ENCODE measurements at places on chromosomes 1 and 21.

DNA sequence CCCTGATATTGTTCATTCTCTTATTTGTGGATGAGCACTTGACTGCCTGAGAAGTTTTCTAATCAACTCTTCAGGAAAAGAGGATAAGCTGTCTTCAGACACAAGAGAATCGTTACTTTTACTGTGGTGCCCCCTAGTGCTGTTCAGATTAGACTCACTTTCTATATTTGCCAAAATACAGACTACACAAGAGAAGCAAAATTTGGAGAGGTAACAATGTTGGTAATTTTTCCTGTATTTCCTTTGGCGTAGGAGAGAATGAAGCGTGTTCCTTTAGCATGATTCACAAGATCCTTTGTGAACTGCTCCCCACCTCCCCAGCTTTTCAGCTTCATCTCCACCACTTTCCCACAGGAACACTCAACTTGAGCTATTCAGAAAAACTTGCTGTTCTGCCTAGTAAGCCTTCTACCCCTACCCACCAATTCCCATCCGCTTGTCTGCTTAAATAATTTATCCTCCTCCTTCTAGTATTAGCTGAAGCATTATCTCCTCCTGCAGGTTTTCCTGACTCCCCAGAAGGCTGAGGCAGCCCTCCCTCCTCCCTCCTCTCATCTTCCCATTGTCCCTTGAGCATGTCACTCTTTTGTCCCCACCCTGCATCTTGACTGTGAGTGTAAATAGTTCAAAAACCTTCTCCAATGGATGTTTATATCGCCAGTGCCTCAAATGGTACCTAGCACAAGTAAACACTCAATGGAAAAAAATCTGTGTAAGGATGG, 4.5 kb downstream of the TNFSF4 start:
- no peak for DNase-seq

- no peak for DNase-seq
Observed at GRCh38 chr1:15243275-15244043, 3.6 kb upstream of the FHAD1 start.

DNA sequence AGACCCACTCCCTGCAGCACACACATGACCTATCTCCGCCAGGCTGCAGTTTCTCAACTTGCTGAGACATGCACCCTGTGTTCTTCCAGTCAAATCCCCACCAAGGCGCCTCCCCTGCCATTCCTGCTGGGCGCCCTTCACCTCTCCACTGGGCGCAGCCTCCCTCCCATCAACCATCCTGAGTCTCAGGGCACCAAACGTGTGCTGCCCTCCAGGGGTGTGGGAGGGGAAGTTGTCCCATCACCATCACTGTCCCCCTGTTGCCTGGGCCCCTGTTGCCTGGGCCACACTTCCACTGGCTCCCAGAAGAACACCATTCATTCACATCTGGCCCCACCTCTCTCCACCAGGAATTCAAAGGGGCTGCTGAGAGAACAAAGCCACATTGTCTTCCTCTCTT, 44.9 kb upstream of the EFHD2 start:
- no peak for DNase-seq

GRCh38 chr21:16211339-16212303, 481.8 kb downstream of the USP25 start:
- DNase-seq = no peak

DNA sequence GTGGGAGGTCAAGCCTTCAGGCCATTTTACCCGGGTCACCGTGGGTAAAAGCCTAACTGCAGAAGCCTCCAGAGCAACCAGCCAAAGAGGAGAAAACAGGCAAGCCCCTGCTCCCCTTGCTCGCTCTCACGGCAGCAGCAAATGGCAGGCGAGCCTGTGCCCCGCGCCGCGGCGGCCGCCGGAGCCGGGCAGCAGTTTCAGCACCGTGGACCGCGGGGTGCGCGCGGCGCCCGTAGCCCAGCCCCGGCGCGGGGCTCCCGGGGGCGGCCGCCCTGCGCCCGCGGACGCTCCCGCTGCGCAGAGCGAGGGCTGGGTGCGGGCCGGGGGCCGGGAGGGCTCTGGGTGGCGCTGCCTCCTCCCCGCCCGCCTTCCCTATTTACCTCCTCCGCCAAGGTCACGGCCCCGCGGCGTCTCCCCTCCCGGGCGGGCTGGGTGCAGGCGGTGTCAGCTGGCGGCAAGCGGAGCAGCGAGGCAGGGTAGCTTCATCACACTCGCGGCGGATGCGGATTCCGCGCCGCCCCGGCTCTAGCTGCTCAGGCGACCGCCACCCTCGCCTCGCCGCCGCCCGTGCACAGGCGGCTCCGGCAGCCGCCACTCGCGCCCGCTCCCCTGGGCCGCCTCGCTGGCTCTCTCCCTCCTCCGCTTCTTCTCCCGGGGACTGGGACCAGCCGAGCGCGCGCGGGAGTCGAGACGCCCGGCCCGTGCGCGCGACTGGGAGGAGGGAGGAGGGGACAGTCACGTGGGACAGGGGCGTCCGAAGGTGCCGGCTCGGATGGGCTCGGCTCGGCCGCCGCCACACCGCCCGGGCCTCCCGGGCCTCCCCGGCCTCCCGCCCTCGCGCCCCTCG, at the start of gene RGS7:
Gene RGS7 (minus strand): TSS at position 687 of the 847 bp plus-strand sequence.
- DNase-seq = no peak

DNA sequence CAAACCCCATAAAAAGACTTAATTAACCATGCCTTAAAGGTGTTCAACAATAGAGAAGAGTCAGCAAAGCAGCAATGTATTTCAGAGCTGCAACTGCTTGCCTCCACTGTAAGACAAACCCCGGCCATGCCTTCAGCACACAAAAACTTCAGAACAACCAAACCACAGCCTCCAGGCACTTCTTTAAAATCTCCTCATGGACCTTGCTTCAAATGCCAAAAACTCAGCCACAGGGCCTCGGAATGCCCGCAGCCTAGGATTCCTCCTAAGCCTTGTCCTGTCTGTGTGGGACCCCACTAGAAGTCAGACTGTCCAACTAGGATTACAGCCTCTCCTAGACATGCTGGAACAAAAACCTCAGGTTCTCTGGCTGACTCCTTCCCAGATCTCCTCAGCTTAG, 208.1 kb upstream of the DUSP10 start:
- DNase-seq = no peak

DNA sequence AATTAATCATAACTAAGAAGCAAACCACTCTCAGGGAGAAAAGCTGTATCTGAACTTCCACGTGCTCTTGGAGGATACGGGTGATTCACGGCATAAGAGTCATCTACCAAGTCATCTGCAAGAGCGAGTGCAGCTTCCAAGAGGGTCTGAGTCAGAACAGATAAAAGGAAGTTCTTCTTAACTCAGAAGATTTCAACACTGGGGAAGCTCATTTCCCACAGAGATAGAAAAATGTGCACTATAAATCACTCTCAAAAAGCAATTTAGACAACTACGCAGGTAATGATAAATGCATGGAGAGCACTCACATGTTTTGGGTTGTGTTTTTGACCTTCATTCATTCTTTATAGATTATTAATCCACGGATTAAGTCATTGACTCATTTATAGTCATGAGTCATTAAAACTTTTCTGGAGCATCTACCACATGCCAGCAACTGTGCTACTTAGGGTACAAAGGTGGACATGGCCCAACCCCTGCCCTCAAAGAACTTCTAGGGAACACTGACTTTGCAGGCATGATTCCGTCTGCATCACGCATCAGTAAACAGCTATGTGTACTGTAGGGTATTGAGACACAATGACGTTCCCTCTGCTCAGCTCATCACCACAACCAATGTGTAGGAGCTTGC, 20.8 kb downstream of the KCNJ15 start:
- DNase-seq = no peak

- DNase-seq = peak; percentile 47
Observed at GRCh38 chr1:24321697-24322469, 2.7 kb downstream of the GRHL3 start.

- DNase-seq = no peak
Observed at GRCh38 chr1:85195703-85196102, 5.1 kb downstream of the SYDE2 start.

DNA sequence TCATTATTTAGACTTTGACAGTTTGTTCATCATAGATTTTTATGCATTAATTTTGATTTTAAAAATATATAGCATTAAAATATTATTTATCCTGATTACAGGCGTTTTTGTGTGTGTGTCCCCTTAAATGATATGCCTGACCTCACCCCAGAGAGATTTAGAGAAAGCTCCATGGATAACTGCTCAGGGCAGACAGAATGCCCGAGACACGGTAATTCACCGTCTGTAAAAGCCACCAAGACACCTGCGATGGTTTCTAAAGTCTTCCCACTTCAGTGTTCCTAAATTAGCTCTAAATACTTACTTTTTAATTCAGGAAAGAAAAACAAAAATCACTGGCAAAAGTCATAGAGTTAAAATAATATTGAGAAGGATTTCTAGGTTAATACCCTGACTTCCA, 350.6 kb upstream of the RUNX1 start:
- DNase-seq = no peak

DNA sequence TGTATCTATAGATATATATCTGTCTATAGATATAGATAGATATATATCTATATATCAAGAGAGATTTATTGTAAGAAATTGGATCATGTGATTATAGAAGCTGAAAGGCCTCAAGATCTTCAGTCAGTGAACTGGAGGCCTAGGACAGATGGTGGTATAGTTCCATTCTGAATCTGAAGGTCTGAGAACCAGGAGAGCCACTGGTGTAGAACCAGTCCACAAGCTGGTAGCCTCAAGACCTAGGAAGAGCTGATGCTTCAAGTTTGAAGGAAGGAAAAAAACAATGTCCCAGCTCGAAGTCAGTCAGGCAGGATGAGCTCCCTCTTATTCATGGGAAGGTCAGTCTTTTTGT, 213.2 kb upstream of the JUN start:
- no peak for DNase-seq

GRCh38 chr1:218266356-218266755, 18.7 kb upstream of the RRP15 start:
- no peak for DNase-seq

GRCh38 chr1:155598842-155599331, 11.1 kb upstream of the MSTO1 start:
- DNase-seq = no peak

- peak; percentile 23 for DNase-seq
Observed at GRCh38 chr21:31604591-31605190, 54.8 kb upstream of the SOD1 start.

DNA sequence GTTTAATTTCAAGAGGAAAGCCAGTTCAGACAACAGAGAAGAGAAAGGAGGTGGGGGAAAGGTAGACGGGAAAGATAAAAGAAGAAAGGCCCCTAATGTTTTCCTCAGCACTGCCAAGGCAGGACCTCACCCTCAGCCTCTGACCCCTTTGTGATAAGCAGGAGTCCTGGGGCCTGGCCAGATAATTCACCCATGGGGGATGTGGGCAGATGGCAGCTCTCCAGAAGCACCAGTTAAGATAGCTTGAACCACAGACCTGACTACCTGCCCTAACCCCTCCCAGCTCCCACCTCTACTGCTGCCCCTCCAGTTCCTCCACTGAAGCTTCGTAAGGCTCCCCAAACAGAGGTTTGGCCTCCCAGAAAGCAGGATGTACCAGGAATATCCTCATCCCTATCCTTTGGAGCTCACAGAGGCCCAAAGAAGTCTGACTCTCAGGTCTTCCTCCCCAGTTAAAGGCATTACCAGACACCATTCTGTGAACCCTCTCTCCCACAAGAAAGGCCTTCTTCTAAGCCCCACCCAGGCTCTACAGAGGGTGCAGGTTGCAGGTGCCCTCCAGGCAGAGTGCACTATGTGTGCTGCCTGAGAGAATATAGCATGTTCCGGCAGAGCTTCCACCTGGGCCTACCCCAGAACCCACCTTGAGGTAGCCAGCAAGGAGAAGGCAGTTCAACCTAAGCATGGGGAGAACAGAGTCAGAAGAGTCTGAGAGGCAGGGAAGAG, 9.2 kb upstream of the SNAPIN start:
- DNase-seq = no peak

- no peak for DNase-seq
Observed at GRCh38 chr1:167934426-167935215, 1.9 kb upstream of the DCAF6 start.
